Activated T-cell treated with anti-CD3 and anti-CD28 coated beads, Interleukin-2, amount 50 U/mL, for 4 hours (primary cell): ENCODE measurements at places on chromosomes 3 and 15. TPM values are rescaled to one million over a fixed set of nuclear protein-coding genes. Genes with fewer than 3 reads are reported as not detected.

The WDR73 gene
- 38.8 TPM for total RNA-seq

The CLSTN2 gene
- total RNA-seq = 0.03 TPM

The MPI gene
- total RNA-seq = 46.6 TPM

The ST8SIA2 gene
- not detected for total RNA-seq
